ENCODE measurements at places on chromosomes 2 and 18.

DNA sequence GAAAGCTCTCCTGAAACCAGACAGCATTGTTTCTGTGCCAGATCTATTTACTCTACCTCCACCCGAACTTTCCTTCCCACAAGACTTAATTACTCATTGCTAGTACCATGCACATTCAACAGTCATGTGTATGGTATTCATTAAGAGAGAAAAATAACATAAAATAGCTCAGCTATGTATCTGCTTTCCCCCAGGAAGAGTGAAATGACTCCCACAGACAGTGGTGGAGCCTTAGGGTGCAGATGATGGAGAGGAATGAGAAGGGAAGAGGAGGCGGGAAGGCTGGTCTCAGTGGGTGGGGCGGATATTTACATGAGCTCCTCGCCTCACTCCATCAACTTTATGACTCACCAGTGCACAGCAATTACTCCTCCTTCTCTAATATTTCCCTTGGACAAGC is 724.5 kb downstream of the EPHA4 start:
- H3K27ac ChIP-seq = no peak overlapping the region
- no peak for DNase-seq
- H3K27me3 ChIP-seq = no peaks in the 10 kb centered on the region

DNA sequence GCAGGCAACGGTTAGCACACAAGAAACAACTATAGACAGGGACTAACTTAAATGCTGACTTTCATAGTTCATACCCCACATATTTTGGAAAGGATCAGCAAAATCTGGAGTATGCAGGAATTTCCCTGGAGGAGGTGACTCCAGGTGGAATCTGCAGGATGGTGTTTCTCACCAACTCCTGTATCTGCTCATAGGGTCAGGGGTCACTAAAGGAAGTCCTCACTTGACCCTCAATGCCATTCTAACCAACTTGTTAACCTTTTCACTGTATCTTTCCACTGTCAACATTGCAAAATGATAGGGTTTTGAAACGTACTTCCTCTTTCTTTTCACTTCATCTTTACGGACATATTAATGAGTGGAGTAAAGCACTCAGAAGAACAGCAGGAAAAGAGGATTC is 207.0 kb upstream of the CXCR4 start:
- no peak for DNase-seq
- H3K27ac ChIP-seq = peak overlapping the region; percentile 92
- H3K4me3 ChIP-seq = no peak overlapping the region
- no peaks in the 10 kb centered on the region for H3K27me3 ChIP-seq
- H3K4me1 ChIP-seq = peaks cover 66% of the 10 kb centered on the region
- H3K36me3 ChIP-seq = no peaks in the 10 kb centered on the region

- H3K4me1 ChIP-seq = no peaks in the 10 kb centered on the region
- H3K27me3 ChIP-seq = peaks cover 5% of the 10 kb centered on the region
- H3K27ac ChIP-seq = no peak overlapping the region
- H3K36me3 ChIP-seq = no peaks in the 10 kb centered on the region
- no peak overlapping the region for H3K4me3 ChIP-seq
Measured at GRCh38 chr2:35783723-35784122, 571.9 kb upstream of the CRIM1 start.

GRCh38 chr2:112883669-112884068 is 27.3 kb upstream of the IL37 start:
- no peaks in the 10 kb centered on the region for H3K27me3 ChIP-seq
- no peak overlapping the region for H3K27ac ChIP-seq
- no peak for DNase-seq
- peaks cover 34% of the 10 kb centered on the region for H3K4me1 ChIP-seq

DNA sequence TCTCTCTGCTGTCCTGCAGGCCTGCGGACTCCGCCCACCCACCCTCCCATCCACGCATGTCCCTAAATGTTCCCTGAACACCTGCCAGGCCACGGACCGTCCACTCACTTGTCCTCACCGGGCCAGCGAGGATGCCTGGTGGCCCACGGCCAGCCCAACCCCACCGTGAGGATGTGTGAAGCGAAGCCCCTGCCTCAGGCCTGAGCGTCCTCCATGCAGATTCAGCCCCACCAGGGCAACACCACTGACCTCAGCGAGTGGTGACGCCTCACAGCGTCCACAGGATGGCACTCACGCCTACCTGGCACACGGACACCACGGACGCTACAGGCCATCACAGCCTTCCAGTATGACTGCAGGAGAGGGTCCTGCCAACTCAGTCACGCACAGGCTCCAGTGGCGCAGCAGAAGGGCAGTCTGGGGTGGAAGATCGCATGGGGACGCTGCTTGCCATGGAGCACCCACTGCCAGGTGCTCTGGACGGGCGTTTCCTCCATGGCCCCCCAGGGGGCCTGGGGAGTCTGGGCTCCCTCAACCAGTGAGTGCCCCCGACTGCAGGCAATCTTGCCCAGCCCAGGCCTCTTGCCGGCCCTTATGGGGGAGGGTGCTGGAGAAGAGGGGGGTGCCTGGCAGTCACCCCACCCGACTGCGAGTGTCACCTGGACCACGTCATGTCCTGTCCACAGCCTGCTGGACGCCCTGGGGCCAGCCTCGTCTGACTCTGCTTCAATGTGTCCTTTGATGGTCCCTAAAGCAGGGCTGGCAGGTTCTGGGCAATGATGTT is 25.4 kb downstream of the HDAC4 start:
- no peak for DNase-seq
- H3K4me3 ChIP-seq = no peak overlapping the region
- no peak overlapping the region for H3K27ac ChIP-seq

GRCh38 chr2:56654936-56655335 is 471.1 kb downstream of the CCDC85A start:
- H3K4me3 ChIP-seq = no peak overlapping the region
- H3K27ac ChIP-seq = no peak overlapping the region
- no peaks in the 10 kb centered on the region for H3K4me1 ChIP-seq
- H3K27me3 ChIP-seq = no peaks in the 10 kb centered on the region
- DNase-seq = no peak

GRCh38 chr2:74077636-74078035 is 70.1 kb downstream of the BOLA3 start:
- H3K27ac ChIP-seq = no peak overlapping the region
- no peak for DNase-seq
- H3K4me1 ChIP-seq = peaks cover 11% of the 10 kb centered on the region
- H3K4me3 ChIP-seq = no peak overlapping the region
- H3K27me3 ChIP-seq = no peaks in the 10 kb centered on the region
- H3K36me3 ChIP-seq = peaks cover 11% of the 10 kb centered on the region

DNA sequence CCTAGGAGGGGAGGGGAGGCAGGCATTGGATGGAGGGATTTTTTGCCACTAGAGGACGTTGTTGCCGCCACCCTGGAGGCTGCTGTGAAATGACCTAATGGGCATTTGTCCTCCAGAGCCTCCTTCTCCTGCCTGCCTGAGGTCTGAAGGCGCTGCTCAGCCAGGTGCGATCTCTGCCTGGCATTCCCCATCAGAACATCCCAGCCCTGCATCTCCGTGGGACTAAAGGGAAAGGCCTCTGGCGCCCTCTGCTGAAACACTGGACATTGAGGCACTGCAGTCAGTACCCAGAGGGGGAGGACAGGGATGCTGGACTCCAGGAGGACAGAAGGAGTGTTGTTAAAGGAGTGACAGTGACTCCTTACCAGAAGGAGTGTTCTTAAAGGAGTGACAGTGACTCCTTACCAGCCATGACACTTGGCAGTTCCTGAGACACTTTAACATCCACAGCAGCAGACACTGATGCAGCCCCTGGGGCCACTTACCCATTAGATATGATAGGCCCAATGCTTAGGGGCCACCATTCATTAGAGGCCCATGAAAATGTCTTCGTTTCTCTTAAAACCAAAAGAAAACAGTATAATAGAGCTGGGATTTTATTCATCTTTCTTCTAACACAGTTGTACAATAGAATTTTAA is 17.0 kb downstream of the THNSL2 start:
- no peak overlapping the region for H3K27ac ChIP-seq
- no peak for DNase-seq
- peaks cover 3% of the 10 kb centered on the region for H3K36me3 ChIP-seq
- H3K4me3 ChIP-seq = no peak overlapping the region
- peaks cover 9% of the 10 kb centered on the region for H3K4me1 ChIP-seq

DNA sequence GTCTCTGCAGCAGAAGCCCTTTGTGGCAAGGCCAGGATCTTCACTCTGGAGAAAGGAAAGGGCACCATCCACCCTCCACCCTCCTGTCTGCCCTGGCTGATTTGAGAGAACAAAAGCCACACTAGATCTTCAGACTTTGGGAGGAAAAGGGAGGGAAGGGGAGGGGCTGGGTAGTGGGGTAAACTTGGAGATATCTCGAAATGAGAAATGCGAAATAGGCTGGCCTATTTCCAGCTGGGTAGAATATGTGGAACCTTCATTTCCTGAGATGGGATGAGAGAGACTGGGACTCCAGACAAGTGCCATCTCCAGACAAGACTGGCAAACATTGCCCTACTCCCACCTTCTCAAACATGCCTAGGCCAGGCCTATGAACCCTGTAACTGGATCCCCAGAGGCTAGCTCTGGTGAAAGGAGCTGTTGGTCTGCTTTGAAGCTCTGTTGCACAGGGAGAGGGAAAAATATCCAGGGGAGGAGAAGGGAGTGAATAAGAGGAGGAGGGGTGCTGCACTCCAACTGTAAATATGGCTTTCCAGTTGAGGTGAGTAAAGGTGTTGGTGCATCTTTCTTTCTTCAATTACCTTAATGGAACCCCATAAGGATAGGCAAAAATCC is 1.7 kb downstream of the HOXD12 start:
- H3K27ac ChIP-seq = no peak overlapping the region
- DNase-seq = no peak

GRCh38 chr2:109371481-109372170 is 242.1 kb downstream of the SEPTIN10 start:
- peaks cover 31% of the 10 kb centered on the region for H3K36me3 ChIP-seq
- no peak overlapping the region for H3K27ac ChIP-seq
- H3K27me3 ChIP-seq = no peaks in the 10 kb centered on the region

- H3K4me1 ChIP-seq = peaks cover 21% of the 10 kb centered on the region
- peak overlapping the region; percentile 83 for H3K27ac ChIP-seq
- H3K27me3 ChIP-seq = no peaks in the 10 kb centered on the region
- peak; percentile 56 for DNase-seq
Measured at GRCh38 chr2:148926291-148926961, 51.4 kb downstream of the KIF5C start.

DNA sequence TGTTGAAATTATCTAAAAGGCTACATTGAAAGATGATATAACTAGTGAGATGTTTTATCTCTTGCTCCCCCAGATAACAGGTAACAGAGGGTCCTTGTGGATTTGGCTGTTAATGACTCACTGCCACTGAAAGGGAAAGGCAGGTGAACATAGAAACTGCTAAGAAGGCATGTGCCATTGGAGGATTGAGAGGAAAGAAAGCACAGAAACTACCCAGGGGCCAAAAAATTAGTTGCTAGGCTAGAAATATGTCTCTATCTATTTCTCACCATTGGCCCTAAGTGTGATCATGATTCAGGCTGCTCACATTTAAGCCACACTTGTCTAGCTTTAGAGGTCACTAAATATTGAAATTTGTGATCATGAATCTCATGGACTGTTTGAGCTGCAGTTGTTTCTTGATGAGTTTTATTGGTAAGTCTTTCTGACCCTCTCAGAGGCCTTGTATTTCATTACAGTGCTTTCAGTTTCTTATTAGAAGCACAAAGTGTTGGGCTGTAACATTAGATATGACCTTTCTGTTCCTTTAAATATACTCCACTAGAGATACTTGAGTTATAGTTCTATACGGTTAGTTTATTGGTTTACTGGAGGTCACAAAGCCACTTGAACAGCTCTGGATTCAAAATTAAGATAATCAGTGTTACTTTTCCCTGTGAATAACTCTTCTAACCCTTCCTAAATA is 26.2 kb downstream of the NAB1 start:
- no peak for DNase-seq

- no peak overlapping the region for H3K4me3 ChIP-seq
- DNase-seq = no peak
- H3K36me3 ChIP-seq = no peaks in the 10 kb centered on the region
- no peak overlapping the region for H3K27ac ChIP-seq
- no peaks in the 10 kb centered on the region for H3K4me1 ChIP-seq
- H3K27me3 ChIP-seq = no peaks in the 10 kb centered on the region
Measured at GRCh38 chr2:96697476-96697875, 42.4 kb downstream of the LMAN2L start.

DNA sequence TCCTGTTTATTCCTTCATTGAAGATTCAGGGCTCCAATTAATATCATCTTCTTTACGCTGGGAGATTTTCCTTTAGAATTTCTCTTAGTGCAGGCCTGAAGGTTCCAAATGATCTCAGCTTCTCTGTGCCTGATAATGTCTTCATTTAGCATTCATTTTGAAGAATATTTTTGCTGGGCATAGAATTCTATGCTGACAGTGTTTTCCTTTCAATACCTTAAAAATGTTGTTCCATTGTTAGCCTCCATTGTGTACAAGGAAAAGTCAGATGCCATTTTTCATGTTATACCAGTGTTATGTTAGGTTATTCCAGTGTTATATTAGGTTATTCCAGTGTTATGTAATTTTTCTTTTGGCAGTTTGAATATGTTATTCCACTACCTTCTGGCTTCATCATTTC is 14.9 kb upstream of the OR6B3 start:
- H3K4me1 ChIP-seq = no peaks in the 10 kb centered on the region
- no peak for DNase-seq
- H3K4me3 ChIP-seq = no peak overlapping the region
- peaks cover 12% of the 10 kb centered on the region for H3K36me3 ChIP-seq
- H3K27me3 ChIP-seq = peaks cover 8% of the 10 kb centered on the region

DNA sequence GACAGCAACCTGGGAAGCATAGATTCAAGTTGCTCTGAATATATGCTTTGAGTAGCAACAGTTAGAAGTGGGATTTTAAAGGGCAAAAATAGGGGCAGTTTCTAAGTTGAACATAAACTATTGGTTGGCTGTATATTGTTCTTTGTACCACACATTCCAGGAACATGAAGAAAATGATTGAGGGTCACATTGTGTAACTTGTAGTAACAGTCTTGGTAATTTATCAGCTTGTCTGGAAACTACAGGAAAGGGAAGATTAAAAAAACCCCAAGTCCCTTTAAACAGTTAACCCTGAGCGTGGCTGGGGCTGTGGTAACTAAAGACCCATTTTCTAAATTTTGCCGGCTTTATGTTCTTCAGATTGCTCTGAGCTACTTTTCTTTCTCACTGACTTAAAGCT is 7.4 kb downstream of the PLEKHB2 start:
- H3K4me3 ChIP-seq = peak overlapping the region; percentile 34
- no peak for DNase-seq
- H3K36me3 ChIP-seq = peaks cover 54% of the 10 kb centered on the region
- no peak overlapping the region for H3K27ac ChIP-seq
- peaks cover 83% of the 10 kb centered on the region for H3K4me1 ChIP-seq

DNA sequence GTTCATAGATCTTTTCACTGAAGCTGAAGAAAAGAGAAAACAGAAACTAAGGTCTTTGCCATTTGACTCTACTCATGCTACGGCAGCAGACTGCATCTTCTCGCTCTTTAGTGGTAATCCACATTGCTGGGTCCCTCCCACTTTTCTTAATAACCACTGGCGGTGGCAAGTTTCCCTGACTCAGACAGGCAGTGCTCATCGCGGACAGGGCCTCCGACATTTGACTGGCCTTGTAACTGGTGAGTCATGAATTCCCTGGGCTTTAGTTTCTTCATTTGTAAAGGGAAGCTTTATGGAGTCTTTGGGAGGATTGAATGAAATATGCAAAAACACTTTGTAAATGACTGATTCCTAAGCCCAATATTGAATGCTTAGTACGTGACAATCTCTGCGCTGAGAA is 238.2 kb upstream of the RBBP8 start:
- DNase-seq = no peak
- H3K27me3 ChIP-seq = peaks cover 7% of the 10 kb centered on the region
- no peak overlapping the region for H3K4me3 ChIP-seq
- H3K4me1 ChIP-seq = no peaks in the 10 kb centered on the region
- no peak overlapping the region for H3K27ac ChIP-seq

- H3K27ac ChIP-seq = no peak overlapping the region
- no peaks in the 10 kb centered on the region for H3K27me3 ChIP-seq
- no peak for DNase-seq
- peaks cover 1% of the 10 kb centered on the region for H3K4me1 ChIP-seq
- no peak overlapping the region for H3K4me3 ChIP-seq
Measured at GRCh38 chr2:28276076-28276618, 116.5 kb upstream of the FOSL2 start.

- H3K27ac ChIP-seq = no peak overlapping the region
Measured at GRCh38 chr2:31140151-31140550, 1.9 kb upstream of the GALNT14 start.

All from naive thymus-derived CD8-positive, alpha-beta T cell (primary cell).